ENCODE measurements at places on chromosomes 12 and 14.

DNA sequence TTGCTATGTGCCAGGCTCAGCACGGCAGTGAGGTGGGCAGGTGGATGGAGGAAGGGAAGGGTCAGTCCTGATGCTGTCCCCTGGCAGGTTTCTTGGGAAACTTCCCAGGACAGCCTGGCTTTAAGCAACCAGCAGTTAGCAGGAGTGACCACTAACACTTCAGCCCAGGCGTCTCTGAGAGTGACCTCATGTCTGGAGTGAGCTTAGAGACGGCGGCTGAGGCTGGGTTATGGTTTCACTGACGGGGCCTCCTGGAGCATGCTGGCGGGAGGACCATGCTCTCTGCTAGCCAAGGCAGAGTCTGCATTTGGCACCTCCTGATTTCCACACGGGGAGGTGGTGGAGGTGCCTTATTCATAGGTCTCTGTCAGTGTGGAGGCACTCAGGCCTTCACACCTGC is 2.5 kb downstream of the HHIPL1 start:
- DNase-seq, result no peak

DNA sequence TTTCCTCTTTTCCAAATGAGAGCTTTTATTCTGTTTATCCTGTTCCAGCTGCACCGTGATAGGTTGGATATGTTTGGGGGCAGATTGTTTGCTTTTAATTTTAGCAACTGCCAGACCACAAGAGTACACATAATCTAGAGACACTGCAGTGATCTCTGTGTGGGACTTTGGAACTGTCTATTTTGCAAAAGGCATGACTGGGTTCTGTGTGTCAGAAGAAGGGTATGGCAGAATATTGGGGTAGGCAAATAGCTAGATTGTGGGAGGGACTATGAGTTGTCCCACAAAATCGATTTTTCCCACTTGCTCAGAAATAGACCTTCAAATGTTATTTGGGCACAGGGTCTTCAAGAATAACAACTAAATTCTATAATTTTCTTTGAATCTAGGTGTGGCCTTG is 275.9 kb upstream of the KITLG start:
- no peak for DNase-seq

DNA sequence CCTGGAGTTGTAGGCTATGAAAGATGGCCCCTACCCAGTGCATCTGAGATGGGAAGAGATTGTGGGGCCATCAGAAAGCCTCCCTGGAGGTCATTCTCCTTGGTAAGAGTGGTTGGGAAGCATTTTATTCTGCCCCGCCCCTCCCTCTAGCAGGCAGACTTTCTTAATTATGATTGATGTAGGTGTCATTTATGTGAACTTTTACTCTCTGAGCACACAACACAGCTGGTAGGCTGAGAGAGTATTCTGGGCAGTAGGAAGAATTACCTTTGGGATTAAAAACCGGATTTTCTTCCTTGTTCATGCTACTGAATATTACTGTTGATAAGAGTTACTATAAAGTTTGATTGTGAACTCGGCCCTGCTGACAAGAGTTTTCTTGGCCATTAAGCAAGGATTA is 266.8 kb downstream of the TTC6 start:
- no peak for DNase-seq

DNA sequence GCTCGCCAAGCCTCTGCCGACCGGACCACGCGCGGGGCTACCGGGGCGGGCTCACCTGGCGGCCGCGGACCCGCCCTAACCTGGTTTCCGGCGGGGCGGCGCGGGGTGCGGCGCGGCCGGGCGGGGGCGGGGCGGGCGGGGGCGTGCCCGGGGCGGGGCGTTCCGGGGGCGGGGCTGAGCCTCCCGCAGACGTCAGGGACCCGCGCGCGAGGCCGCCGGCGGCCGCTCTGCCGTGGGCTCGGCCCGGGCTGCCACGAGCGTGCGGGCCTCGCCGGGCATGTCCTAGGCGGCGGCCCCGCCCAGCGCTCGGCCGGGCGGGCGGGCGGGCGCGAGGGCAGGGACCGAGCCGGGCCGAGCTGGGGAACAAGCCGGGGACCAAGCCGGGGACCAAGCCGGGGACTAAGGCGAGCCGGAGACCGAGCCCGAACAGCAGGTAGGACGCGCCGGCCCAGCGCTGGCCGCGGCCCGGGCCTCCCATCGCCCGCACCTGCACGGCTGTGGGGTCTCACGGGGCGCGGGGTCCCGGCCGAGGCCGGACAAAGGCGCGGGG is at the start of gene CEP170B:
CEP170B (plus strand) TSS at position 188 of the 550 bp plus-strand sequence. CDS start 3,183 bp downstream, outside the sequence.
- no peak for DNase-seq

- DNase-seq, result no peak
Observed at GRCh38 chr12:14874882-14875281, 10.8 kb downstream of the MGP start.

- no peak for DNase-seq
Observed at GRCh38 chr14:31576949-31577348, 15.7 kb downstream of the NUBPL start.

DNA sequence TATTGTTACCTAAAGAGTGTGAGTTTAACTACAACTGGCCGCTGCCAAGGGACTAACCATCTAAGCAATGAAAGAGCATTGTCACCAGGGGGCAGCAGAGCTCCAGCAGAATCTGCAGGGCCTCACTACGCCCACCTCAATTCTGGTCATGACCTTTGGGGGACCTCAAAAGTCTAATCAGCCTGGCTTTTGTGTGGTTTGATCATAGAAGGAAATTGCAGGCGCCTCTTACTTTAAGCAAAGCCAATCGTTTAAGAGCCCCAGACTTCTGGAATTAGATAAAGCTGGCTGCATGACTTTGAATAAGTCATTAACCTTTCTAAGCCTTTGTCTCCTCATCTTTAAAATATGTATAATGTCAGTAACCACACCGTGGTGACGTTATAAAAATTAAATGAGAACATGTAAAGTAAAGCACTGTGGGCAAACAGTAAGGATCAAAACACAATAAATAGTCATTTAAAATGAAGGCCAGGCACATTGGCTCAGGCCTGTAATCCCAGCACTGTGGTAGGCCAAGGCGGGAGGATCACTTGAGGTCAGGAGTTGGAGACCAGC is 58.6 kb downstream of the TBX3 start:
- DNase-seq, result peak; percentile 18

DNA sequence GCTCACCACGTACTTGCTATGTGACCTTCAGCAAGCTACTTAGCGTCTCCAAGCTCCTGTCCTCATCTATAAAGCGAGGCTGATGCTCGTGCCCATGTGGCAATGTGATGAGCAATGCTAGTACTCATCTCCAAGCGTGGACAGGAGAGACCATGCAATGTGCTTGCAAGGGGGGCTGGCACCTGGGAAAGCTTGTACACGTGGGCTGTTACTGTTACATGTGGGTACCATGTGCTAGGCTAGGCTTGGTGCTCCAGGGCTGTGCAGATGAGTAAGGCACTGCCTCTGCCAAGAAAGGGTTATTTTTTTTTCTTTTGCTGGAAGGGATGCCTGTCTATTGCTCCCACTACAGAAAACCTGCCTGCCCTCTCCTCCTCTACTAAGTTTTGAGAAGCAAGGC is 46.6 kb downstream of the TSPAN11 start:
- no peak for DNase-seq

DNA sequence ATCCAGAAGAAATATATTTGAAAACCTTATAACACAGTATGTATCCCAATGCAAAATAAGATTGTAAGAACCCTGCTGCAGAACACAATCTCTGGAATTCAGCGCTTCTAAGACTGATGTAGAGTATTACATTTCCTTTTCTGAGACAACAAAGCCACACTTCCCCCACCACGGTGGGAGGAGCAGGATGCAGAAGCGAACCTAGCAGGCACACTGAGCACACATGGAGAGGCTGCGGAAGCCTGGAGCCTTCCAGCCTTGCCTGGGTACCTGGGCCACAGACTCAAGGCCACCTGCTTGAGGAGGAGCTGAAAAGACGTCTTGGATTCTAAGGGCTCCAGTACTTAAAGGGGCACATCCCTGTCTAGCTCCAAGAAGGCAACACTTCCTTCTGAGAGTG is 46.4 kb downstream of the TCHP start:
- no peak for DNase-seq

- DNase-seq, result peak; percentile 55
Observed at GRCh38 chr12:126663304-126664094, 1598.3 kb downstream of the AACS start.

DNA sequence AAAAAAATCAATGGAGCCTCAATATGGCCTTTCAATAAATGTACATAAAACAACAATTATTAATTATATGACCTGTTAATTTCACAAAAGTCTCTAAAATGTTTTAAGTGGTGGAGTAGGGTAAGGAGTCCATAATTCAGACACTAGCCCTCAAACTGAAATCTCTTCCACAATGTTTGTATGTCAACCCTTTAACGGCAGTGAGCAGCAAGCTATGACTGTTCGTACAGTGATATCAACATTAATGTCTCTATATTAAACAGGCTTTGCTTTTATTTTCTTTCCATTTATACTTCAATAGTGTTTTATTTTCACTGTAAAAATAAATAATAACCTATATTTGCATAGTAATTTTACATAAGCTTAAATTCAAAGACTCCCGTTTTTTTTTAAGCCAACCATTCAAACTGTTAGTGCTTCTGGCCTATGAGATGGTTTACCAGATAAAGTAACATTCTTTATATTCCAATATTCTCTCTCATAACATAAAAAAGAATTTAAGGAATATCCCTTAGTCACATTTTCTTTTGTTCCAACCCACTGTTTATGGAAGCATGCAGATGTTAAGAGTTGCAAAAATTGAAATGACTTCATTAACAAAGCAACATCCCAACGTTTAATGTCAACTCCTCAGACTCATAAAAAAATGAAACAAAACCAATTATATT is 2.3 kb downstream of the CDK17 start:
- no peak for DNase-seq

DNA sequence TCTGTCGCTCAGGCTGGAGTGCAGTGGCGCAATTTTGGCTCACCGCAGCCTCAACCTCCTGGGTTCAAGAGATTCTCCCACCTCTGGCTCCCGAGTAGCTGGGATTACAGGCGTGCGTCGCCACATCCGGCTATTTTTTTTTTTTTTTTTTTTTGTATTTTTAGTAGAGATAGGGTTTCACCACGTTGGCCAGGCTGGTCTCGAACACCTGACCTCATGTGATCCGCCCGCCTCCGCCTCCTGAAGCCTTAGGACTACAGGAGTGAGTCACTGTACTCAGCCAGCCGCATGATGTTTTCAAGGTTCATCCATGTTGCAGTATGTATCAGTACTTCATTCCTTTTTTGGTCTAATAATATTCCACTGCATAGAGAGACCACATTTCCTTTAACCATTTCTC is 2.4 kb upstream of the RNF34 start:
- no peak for DNase-seq

- DNase-seq, result no peak
Observed at GRCh38 chr12:4379405-4379804, at the start of gene FGF23. Gene FGF23 (minus strand): TSS chr12:4379712. CDS start chr12:4379582, 130 bp downstream.

DNA sequence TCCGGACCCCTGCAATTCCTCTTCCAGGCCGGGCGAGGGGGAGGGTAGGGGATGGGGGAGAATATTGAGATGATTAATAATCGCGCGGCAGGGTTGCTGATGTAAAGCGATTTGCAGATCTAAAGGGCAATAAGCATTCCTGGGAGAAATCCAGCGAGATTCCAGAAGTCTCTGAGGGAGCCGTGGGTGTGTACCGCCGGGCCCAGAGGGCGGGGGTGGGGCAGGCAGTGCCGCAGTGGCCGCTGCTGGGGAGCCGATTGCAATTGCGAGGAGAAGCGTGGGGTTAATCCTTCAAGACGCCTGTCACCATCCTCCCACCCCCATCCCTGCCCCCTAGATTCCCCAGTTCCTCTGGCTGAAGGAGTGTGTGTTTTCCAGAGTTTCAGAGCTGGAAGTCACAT is 16.4 kb downstream of the FOS start:
- DNase-seq, result no peak

DNA sequence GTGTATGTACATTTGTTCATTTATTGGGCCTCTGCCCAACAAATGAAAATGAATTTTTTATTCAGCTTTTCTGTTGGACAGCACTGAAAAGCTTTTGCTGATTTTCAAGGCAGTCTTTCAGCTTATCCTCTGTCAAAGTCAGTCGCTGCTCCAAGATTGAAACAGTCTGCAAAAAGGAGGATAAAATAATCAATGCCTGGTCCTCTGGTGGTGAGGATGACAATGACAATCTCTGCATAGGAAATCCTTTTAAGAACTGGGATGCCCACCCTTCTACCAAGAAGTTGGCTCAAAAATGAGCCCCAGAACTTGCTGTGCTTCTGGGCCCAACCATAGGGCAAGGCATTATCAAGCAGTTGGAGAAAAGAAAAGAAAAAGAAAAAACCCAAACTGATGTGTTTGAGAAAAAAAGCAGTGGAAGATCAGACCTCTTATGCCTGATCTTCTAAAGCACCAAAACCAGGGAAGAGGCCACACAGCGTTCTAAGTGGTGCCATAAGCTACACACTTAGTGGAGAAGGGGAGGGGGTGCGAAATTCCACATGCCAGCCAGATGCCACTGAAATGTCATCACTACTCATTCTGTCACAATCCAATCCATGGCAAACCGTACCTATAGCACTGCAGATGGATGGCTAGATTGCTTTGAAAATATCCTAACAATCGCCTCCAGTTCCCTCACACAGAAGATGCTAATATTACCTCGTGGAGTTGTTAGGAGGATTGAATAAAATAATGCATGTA is 69.0 kb upstream of the DUSP6 start:
- DNase-seq, result no peak

GRCh38 chr12:48280572-48280971 is 70.1 kb downstream of the ZNF641 start:
- no peak for DNase-seq

DNA sequence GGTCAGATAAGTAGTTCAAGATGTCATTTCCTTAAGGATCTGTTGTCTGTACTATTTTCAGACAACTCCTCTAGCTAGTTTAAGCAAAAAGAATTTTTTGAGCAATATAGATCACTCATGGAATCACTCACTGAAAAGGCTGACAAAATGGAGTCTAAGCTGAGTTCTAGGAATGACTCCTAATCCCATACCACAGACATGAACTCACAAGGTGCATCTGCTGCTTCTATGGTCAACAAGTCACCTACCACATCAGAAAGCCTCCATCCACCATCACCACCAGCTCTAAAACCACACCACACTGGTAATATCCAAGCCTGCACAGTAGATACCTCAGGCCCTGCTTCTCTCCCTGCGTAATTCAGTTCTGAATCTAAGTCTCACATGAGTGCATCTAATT is 33.0 kb downstream of the PWP1 start:
- DNase-seq, result no peak

GRCh38 chr12:66288121-66288520 is 14.2 kb upstream of the HELB start:
- no peak for DNase-seq

GRCh38 chr12:79655036-79655435 is 35.7 kb downstream of the PAWR start:
- no peak for DNase-seq

- peak; percentile 60 for DNase-seq
Observed at GRCh38 chr14:51095854-51096823, 1.2 kb upstream of the TRIM9 start.

DNA sequence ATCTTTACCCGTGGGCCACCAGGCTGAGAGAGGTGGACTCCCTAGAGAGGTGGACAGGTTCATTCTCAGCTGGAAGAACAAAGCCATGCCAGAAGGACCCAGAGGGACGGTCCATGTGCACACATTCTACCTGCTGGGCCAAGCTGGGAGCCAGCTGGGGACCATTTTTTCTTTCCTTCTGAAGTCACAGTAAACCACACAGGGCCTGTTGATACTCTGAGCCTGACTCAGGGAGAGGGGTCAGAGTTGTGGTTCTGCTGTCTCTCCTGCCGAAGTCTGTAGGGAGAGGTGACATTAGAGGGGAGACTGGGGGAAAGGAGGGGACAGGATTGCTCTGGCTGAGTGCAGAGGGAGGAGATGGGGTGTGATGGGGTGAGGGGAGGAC is 148.6 kb downstream of the TSPAN9 start:
- no peak for DNase-seq

Measured in SHP77 (cell line).